ENCODE measurements at places on chromosomes 7 and 10.
A peak's percentile ranks its signal among the peaks of the same experiment; 100 is the strongest.

- DNase-seq: peak; percentile 88
These were observed at the start of gene FAS for GRCh38 chr10:88990384-88991160. FAS (plus strand) TSS chr10:88990798; CDS start chr10:88990877, 79 bp downstream.

DNA sequence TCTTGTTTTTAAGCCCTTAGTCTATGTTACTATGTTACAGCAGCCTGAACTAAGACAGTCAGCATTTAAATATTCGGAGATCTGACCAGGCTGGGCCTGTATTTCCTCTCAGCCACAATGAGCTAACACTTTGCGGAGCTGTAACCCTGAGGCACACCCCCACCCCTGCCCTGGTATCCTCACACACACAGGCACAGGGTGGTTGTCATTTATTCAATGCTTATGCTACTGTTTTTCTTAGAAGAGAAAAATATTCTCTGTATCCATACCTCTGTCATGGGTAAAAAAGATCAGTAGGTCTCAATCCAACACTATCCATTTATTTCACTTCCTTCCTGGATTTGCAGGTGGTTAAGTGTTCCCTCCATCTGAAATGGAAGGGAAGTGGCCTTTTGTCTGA lies 80.3 kb upstream of the TRIL start:
- no peak for DNase-seq

DNA sequence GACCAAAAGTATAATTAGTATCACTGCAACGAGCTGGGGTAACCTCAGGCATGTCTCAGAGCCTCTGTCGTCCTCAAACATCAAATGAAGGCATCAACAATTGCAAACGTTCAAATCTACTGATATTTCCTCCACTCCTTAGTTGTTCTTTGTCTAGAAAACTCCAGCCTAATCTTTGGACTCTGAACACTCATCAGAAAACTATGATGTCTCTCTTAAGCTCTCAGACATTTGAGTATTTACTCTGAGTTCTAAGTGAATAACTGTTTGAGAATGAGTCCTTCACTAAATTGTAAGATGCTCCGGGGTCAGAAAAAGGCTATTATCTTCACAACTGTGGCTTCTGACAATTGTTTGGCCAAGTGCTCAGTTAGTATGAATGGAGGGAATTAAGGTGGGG lies 536.4 kb downstream of the NRG3 start:
- no peak for DNase-seq

- DNase-seq: no peak
These were observed 186.7 kb upstream of the ANK3 start for GRCh38 chr10:60576130-60577069.

DNA sequence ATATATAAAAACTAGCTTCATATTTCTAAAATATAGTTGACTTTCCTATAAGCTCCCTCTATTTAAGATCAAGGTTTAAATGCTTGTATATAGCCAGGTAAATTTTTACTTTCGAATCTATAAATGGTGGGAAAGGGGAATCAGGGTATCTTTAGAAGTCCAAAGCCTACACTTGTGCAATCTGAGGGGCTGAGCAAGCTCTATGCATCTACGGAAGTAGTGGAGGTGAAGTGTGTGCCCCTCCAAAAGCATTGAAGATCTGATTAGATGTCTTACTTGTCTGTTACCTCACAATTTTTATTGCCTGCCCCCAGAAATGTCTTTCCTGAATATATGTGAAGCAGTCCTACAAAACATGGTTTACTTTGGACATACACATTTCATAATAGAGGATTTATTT lies 1.6 kb downstream of the AKAP9 start:
- no peak for DNase-seq

GRCh38 chr10:69939061-69939460 lies 113.6 kb upstream of the MACROH2A2 start:
- no peak for DNase-seq

DNA sequence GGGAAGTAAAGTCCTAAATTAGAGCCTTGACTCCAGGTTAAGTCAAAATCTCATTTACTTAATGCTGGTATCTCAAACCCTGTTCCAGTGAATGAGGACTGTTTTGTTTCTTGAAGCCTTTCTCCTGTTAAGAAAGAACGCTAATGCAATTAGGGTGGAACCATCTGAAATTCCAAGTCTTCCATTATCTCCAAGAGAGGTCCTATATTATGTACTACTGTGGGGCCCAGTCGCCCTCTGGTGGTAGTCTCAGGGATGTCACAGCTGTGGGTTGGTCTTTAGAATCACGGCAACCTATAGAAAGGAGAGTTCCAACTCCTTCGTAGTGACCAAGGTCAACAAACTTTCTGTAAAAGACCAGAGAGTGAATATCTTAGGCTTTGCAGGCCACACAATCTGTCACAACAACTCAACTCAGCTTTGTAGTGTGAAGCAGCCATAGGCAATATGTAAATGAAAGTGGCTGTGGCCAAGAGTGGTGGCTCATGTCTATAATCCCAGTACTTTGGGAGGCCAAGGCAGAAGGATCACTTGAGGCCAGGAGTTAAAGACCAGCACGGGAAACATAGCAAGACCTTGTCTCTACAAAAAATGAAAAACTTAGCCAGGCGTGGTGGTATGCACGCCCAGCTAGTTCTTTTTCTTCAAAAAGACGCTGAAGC lies 9.3 kb downstream of the RPP38 start:
- peak; percentile 66 for DNase-seq
